ENCODE measurements at places on chromosomes 3 and 15.

DNA sequence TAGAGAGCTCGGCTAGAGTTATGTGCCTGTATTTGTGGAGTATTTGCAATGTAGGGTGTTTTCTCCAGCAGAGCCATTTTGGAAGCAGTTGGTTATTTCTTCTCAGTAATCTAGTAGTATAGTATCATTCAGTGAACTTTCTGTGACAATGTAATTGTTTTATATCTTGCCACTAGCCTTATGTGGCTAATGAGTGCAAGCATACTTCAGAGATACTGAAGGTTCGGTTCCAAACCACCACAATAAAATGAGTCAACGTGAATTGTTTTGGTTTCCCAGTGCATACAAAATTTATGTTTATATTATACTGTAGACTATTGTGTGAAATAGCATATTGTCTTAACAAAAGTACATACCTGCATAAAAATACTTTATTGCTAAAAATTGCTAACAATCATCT lies 286.9 kb upstream of the TBL1XR1 start:
- DNase-seq = no peak

DNA sequence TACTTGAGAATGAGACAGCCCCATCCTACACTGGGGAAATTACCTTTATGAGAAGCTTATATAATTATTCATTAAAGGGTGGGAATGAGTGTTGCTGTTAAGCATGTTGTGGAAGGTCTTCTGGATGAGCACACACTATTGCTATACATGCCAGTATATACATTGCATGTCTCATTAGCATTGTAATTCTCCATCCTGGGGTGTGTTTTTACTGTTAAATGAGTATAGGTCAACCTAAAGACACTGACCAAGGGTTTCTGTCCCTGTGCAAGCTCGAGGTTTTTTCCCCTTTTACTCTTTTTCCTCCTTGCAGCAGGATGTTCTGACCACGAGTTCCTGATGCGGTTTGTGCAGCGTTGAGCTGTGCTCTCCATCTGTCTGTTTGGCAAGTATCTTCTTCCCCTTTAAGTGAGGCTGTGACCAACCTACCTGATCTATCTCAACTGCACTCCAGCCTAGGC lies 7.2 kb upstream of the IVD start:
- no peak for DNase-seq

DNA sequence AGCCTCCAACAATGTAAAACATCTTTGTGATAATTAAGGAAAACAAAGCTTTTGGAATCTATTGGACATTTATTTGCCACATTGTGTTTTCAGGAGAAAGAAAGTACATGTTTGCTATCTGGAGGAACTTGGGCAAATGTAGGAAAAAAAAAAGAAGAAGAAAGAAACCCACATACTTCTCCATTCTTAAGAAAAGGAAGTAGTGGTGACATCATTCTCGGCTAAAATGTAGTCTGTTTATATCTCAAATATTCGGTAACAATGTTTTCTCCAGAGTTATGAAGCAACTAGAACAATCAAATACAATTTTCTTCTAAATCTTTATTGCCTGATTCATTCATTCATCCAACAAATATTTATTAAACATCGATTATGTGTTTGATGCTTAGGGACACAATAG lies 2.3 kb upstream of the TGFBR2 start:
- no peak for DNase-seq

- DNase-seq = no peak
Observed at GRCh38 chr15:73165844-73166243, 113.6 kb downstream of the NEO1 start.

- DNase-seq = no peak
Observed at GRCh38 chr3:117473981-117474538, 764.5 kb downstream of the TUSC7 start.

GRCh38 chr3:111739311-111739911 lies 119.7 kb upstream of the PHLDB2 start:
- peak; percentile 56 for DNase-seq

DNA sequence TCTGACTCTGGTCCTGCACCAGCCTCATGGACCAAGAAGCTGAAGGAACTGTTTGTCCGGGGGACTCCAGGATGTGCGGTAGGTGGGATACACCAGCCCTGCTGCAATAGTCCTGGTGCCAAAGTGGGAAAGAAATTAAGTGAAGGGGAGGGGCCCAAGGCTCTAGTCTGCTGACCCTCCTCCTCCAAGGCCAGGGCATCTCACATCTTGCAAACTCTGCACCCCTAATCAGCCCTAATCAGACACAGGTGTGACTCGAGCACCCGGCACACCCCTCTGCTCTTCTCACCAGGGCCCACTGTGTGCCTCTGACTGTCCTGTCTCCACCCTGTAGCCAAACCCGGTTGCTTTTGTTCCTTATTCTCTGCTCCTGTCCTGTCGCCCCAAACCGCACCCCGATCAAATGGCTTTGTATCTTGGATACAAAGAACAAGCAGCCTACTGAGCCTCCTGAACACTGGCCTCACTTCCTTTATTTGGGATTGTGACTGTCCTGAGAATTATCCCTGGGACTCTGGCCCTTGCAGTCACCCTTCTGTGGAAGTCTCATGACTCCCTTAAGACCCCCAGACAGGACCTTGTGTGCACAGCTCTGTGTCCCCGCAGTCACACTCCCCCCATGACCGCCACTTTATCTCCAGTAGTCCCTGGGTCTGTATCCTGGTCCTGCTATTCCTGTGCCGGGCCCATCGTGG lies 26.7 kb upstream of the SLC41A3 start:
- no peak for DNase-seq

DNA sequence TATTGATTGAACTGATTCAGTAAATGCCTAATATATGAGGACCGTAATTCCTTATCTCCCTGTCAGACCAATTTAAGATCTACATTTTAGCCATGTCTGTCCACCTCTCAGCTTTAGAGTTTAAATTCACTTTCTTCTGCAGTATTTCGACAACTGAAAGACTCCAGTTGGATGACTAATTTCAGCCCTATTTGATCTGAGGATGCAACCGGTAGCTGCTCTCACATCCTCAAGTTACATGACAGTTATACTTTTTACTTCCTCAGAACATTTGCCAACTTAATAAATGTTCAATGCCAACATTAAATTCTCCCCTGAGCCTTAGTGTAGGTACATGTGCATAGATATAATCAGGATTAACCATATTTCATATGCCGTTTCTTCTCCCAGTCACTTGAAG lies 2.5 kb upstream of the HHLA2 start:
- no peak for DNase-seq

DNA sequence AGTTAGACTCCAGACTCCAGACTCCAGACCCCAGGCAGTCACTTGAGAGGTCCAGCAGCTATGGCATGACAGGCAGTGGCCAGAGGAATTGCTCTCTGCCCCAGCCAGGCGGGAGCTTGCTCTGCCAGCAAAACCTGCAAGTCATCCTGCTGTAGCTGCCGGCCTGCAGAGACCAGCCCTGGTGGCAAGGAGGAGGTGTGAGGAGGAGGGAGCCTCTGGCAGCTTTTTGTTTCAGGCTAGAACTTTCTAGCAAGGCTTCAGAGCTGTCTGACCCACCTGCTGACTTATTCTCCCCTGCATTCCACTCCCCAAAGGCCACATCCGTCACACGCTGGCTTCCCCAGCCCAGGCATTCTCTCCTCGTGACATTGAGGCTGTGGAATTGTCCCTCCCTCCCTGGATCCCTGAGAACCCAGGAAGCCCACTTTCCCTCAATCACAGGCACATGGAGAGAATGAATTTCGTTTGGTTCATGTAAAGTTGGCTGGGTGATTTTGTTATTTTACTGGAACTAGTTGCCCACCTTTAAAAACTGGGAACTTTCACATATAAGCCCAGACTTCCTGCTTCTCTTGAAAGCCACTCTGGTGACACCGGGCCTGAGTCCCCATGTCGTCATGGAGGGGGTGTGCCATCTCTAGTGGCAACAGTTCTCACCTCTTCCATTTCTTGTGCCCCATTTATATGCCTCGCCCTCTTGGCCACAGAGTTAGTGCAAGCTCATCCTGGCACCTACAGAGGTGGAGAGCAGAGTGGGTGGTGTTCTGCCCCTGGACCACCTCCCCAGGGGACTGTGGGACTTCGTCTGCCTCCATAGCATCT lies 82.7 kb downstream of the ABHD5 start:
- DNase-seq = no peak

DNA sequence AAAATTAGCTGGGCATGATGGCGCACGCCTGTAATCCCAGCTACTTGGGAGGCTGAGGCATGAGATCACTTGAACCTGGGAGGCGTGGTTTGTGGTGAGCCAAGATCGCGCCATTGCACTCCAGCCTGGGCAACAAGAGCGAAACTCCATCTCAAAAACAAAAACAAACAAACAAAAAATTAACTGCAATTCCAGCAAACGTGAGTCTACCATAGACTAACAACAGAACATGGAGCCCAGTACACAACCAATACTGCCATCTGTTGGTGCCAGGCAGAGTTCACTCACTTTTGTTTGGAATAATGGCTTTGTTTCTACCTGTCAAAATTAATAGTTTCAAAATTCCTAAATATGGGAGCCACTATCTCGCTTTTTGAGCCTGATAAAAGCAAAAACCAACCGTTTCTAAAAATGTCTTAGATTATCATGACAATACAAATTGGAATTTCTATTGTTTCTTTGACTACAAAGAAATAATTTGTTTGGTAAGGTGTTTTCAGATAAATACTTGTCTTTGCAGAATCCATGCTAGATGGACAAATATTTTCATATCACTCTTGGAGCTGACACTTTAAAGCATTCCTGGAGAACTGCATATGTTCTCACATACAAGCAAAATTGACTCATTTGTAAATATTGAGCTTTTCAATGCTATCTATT lies 45.0 kb downstream of the GPR176 start:
- DNase-seq = peak; percentile 45

DNA sequence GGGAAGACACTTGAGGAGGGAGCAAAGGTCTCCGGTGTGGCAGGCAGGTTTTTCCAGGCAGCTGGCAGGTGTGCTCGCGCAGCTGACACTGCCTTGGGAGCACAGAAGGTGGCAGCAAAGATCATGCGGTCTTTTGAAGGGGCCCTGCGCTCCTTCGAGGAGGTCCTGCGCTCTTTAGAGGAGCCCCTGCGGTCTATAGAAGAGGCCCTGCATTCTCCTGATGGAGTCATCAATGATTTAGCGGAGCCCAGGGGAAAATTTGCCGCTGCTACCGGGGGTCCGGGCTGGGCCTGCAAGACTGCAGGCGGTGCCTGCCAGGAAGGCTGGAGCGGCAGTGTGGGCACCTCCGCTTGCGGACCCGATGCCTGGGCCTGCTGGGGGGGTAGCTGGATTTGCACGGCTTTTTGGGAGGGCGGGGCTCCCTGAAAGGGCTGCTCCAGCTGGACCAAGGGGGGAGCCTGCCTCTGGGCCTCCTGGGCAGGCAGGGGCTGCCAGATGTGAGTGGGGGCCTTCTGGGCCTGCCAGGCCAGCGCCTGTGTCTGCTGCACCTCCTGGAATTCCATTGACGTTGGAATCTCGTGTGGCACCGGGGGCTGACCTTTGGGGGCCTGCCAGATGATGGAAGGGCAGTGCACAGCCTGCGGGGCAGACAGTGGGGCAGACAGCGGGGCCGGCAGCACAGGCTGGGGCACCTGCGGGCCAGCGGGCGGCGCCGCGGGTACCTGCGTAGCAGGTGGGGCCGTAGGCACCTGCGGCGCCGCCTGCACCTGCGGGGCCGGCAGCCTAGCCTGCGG lies 2.1 kb downstream of the MAGEL2 start:
- DNase-seq = no peak

- no peak for DNase-seq
Observed at GRCh38 chr3:124424396-124424795, 305.9 kb upstream of the UMPS start.

GRCh38 chr3:29195056-29195455 lies 85.8 kb upstream of the RBMS3 start:
- no peak for DNase-seq

- DNase-seq = no peak
Observed at GRCh38 chr15:40436892-40437751, 3.6 kb upstream of the BAHD1 start.

DNA sequence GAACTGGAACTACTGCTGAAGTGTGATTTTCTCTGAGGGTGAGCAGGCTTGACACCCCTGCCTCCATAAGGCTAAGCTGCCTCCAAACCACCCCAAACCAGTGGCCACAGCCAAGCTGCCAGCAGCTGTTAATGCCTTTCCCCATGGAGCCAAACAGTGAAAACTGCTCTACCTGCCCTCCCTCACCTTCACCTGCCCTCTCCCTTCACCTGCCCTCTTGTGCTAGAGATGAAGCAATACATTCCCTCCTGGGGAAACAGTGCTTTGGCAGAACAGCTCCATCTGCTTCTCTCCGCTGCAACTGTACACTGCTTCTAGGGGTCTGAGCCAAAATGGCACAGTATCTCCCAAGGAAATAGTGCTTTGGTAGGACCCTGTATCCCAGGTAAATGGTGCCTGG lies 374.1 kb downstream of the FHIT start:
- no peak for DNase-seq

- peak; percentile 15 for DNase-seq
Observed at GRCh38 chr3:50388016-50388719, 28.8 kb upstream of the TMEM115 start.

DNA sequence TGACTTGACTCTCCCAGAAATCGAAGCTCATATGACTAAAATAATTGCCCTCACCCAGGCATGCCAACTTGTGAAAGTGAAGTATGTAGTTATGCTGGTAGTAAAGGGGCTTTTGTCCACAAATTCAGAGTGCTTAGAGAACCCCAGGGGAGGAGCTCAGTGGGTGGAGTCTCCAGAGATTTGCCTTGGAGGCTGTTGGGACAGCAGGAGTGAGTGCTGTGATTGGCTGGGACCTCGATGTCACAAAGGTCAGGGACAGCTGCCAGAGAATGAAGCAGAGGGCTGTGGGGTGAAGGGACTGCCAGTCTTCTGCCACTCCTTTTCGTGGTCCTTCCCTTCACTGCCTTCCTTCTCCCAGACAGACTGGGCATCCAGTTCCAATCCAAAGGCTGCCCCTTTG lies 49.8 kb downstream of the ZNF445 start:
- DNase-seq = no peak

DNA sequence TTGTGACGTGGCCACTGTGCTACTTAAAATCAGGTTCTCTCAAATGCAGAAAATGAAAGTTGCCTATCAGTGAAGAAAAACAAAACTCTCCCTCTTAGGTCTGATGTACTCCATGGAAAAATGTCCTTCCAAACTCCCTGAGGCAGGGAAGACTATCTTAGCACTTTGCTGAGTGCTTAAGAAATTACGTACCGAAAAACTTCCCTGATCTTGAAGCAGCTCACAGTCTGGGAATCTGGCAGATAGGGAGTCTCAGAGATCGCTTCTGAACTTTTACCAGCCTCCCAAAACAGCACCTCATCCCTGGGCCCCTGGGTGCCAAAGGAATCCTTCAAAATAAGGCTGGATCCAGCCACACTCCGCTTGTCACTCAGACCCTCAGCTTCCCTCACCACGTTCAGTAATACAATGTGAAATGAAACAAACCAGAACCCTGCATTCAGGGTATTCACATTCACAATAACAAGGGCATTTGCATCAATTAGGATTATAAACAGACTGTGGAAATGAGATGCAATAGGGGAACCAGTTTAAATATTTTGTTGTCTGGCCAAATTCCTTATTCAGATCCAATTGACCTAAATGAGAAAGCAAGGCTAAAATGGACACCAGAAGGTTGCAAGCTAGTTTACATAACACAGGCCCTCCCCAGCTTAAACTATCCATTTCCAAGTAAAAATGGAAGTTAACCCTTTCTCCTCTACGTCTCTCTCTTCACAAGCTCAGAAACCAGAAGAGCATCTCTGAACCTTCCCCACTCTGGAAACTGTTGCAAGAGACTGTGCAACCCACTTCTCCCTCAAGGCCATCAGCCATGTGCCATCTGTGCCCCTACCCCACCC lies 20.9 kb downstream of the OSBPL10 start:
- DNase-seq = no peak

Data from fibroblast of skin of scalp (primary cell).